Epithelial cell of alveolus of lung (primary cell): ENCODE measurements at places on chromosomes 2 and 18. TPM values are rescaled to one million over a fixed set of nuclear protein-coding genes. Genes with fewer than 3 reads are reported as not detected.

The MAP3K19 gene
- not detected in 2 replicates for total RNA-seq

The CXCR1 gene
- not detected in 2 replicates for total RNA-seq

The MC2R gene
- total RNA-seq, result not detected in 2 replicates

The FOXI3 gene
- total RNA-seq, result not detected in 2 replicates

The CLIP4 gene
- total RNA-seq, result 14.4 and 19.8 TPM in 2 replicates

The GALNT13 gene
- under 0.01 and 0.78 TPM in 2 replicates for total RNA-seq

The ANKRD30BL gene
- total RNA-seq, result not detected in 2 replicates

The KCTD18 gene
- total RNA-seq, result 12.4 and 21.0 TPM in 2 replicates
